Right kidney (tissue), 9 donors: ENCODE measurements at places on chromosomes 6 and 20.

- no peak for DNase-seq
Observed at GRCh38 chr6:134550604-134551003, 232.7 kb upstream of the SGK1 start.

- no peak for DNase-seq
Observed at GRCh38 chr20:58192567-58192966, 35.9 kb downstream of the ANKRD60 start.

DNA sequence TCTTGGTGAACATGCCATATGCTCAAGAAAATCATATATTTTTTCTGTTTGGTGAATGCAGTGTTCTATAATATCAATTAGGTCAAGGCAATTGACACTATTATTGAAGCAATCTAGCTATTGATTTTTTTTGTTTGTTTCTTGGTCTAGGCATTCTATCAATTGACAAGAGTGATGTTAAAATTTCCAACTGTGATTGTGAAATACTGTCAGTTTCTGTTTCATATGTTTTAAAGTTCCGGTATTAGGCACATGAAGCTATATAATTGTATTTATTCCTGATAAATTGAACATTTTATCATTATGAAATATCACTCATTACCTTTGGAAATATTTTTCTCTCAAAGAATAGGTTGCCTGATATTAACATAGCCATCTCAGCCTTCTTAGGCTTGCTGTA is 653.4 kb downstream of the HDGFL1 start:
- no peak for DNase-seq

DNA sequence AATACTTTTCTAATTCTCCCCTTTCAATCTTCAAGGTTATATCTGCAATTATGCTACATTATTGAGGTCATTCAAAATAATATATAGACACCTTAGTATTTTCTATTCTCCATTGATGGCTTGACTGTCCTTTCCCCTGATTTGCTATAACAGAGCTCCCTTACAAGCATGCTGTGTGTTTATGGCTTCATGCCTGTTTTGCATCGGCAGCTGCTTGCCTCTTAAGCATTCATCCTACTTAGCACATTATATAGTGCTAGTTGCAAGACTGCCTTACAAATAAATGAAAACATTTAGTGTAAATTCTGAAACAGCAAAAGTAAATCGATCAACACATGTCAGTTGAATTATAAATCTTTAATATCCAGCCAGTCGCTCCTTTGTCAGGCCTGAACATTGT is 476.2 kb upstream of the POU3F2 start:
- no peak for DNase-seq

DNA sequence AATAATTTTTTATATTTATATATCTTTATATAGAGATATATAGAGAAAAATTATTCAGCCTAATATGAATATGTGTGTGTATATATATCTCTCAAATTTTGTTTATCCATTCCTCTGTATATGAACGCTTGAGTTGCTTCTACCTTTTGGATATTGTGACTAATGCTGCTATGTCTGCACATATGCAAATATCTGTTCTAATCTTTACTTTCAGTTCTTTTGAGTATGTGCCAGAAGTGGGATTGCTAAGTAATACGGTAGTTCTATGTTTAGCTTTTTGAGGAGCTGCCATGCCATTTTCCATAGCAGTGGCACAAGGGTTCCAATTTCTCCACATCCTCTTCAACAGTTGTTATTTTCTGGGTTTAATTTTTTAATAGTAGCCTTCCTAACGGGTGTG is 72.8 kb upstream of the CEP85L start:
- no peak for DNase-seq

DNA sequence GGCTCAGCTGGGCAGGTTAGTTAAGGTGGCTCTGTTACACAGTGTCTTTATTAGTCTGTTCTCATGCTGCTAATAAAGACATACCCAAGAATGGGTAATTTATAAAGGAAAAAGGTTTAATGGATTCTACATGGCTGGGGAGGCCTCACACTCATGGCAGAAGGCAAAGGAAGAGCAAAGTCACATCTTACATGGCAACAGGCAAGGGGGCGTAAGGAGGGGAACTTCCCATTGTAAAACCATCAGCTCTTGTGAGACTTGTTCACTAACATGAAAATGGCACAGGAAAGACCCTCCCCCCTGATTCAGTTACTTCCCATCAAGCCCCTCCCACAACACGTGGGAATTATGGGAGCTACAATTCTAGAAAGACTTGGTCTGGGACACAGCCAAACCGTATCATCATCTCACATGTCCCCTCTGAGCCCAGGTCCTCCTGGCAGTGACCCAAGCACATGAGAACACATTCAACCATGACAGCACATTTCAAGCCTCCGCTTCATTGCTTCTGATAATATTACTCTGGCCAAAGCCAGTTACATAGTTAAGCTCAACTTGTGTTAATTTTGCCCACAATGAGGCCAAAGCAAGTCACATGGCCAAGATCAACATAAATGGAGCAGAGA is 383.9 kb downstream of the PLCB1 start:
- no peak for DNase-seq

- DNase-seq: no peak
Observed at GRCh38 chr20:53582574-53583351, 10.9 kb downstream of the ZNF217 start.

- DNase-seq: no peak
Observed at GRCh38 chr20:2042400-2042799, 48.5 kb upstream of the PDYN start.

DNA sequence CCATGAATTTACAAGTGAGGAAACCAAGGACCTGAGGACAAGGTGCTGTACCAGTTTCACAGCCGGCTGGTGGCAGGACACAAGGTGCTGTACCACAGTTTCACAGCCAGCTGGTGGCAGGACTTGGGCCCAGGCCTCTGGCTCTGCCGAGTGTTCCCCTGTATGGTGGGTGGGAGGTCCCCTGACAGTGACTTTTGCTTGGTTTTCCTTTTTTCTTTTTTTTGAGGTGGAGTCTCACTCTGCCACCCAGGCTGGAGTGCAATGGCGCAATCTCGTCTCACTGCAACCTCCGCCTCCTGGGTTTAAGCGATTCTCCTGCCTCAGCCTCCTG is 212.4 kb downstream of the LY86 start:
- DNase-seq: no peak

DNA sequence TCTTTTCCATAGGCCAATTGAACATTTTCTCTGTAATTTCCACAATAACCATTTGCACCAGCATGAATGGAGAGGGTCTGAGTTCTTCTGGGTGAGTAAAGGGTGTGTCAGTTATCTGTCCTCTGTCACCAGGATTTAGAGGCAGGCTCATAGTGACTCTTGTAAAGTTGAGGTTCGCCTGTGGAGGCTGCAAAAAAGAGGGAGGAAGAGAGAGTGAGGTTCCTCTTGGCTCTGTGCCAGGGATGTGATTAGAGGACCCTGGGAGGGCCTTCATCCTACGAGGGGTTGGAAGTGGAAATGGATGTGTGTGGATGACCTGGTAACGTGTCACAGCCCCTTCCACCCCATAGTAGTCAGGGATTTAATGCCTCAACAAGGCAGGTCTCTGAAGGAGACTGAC is 242.0 kb downstream of the ESR1 start:
- no peak for DNase-seq

- DNase-seq: peak; percentile 45
Observed at GRCh38 chr6:49849213-49849907, 17.0 kb downstream of the CRISP1 start.

DNA sequence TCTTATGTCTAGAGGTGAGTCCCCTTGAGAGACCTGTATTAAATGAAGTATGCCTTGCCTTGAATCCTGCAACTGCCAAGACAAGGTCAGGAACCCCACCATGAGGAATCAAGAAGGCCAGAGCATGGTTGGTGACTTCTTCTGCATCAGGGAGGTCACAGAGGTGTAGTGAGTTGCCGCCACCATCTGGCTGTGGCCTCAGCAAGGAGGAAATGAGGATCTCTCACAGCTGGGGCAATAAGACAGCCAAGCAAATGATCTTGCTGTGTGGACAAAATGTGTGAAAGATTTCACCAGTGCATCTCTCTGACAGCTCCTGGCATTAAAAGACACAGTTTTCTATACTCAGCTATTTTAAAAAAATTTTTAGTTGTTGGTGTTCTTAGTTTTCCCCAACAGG is 611.0 kb downstream of the DOK5 start:
- DNase-seq: no peak

GRCh38 chr20:44739942-44740341 is 5.7 kb upstream of the KCNK15 start:
- DNase-seq: no peak

DNA sequence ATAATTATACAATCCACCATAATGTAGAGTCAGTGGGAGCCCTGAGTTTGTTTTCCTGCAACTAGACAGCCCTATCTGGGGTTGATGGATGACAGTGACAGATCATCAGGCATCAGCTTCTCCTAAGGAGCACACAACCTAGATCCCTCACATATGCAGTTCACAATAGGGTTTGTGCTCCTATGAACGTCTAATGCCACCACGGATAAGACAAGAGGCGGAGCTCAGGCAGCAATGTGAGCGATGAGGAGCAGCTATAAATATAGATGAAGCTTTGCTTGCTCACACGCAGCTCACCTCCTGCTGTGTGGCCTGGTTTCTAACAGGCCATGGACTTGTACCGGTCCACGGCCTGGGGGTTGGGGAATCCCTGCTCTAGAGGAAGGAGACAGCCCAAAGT is 25.9 kb downstream of the EDEM2 start:
- no peak for DNase-seq

GRCh38 chr20:40319741-40320516 is 369.1 kb downstream of the MAFB start:
- no peak for DNase-seq

GRCh38 chr6:34239500-34239825 is 2.8 kb downstream of the HMGA1 start:
- no peak for DNase-seq

- no peak for DNase-seq
Observed at GRCh38 chr6:77910826-77911225, 258.0 kb downstream of the MEI4 start.

GRCh38 chr6:37485291-37485702 is 14.4 kb downstream of the CCDC167 start:
- DNase-seq: no peak

GRCh38 chr6:132750455-132751248 is 7.1 kb downstream of the VNN2 start:
- no peak for DNase-seq

DNA sequence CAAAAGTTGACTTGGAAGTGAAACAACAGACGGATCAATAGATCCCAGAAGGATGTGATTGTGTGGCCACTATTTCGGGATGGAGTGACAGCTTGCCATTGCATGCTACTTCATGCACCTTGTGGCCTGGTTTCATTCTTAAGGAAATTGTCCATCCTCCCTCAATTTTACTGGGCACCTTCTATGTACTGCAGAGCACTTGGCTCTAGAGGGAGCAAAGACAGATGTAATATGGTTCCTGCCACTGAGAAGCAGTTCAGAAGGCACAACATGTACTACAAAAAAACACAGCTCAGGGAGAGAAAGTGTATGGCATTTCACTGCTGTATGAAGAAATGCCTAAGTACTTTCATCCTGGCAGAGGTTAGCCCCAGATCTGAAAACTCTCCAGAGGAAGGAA is 91.9 kb downstream of the FOXA2 start:
- no peak for DNase-seq

GRCh38 chr6:108951351-108951953 is 103.2 kb downstream of the ARMC2 start:
- no peak for DNase-seq

DNA sequence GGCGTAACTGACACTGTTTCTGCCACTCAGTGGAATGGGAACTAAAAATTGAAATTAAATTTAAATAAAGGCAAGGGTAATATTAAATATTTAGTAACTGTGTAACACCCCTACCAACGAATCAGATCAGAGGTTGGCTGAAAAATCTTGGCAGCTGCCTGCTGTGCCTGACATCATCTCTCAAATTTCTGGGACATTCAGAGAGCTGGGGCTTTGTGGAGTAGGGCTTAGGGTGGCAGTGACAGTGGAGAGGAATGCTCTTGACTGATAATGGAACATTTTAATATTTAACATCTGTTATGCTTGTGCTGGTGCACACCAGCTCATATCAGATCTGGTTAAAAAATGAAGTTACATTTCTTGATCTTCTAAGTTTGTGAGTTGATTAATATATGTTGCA is 62.2 kb downstream of the RFPL4B start:
- no peak for DNase-seq

GRCh38 chr20:52500157-52500556 is 308.6 kb upstream of the ZFP64 start:
- DNase-seq: no peak

DNA sequence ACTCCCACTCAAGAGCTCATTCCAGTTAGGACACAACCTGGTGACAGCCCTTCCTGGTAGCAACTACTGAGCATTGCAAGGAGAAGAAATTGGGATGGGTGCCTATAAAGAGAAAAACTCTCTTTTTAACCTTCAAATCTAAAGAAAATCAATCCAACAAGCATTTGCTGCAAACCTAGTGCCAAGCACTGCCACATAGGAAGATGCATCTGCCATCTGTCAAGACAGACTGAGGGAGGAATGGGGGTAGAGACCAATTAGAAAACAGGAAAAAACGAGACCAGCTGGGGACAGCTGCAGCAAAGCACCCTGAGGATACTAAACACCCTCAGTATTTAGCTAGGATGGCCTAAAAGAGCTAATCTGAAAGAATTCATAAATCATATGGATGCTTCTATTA is 27.9 kb downstream of the HLA-DMB start:
- no peak for DNase-seq

DNA sequence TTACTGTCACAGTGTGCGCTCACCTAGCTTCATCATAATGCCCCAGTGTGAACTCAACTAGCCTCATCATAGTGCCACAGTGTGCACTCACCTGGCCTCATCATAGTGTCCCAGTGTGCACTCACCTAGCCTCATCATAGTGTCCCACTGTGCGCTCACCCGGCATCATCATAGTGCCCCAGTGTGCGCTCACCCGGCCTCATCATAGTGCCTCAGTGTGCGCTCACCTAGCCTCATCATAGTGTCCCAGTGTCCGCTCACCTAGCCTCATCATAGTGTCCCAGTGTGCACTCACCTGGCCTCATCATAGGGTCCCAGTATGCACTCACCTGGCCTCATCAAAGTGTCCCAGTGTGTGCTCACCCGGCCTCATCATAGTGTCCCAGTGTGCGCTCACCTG is 10.6 kb downstream of the TMEM242 start:
- no peak for DNase-seq

DNA sequence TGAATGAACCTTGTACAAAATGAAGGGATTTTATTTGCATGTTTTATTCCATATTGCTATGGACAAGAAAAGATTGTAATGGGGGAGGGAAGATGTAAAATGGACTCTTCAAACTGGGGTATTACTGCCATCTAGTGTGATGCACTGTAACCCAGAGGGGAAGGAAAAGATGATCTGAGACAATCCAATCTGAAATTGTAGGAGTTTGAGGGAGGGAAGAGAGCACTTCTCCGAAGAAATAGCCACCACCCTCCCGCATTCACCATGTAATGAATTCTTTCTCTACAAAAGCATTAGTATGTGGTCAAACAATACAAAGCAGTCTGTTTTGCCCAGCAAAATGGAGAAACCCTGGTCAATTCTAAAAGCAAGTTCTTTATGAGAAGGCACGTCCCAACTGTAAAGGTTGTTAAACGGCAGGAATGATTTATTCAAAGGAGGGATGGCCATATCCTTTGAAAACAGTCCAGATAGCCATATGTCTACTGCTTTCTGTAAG is 679.5 kb upstream of the NRSN1 start:
- peak; percentile 47 for DNase-seq
